ENCODE measurements at places on chromosomes 5 and 9. TPM values are rescaled to one million over a fixed set of nuclear protein-coding genes. Genes with fewer than 3 reads are reported as not detected.

- H3K4me1 ChIP-seq, result no peaks in the 10 kb centered on the region
- H3K27ac ChIP-seq, result no peak overlapping the region
- DNase-seq, result no peak
- no peaks in the 10 kb centered on the region for H3K36me3 ChIP-seq
Observed at GRCh38 chr5:3893527-3893926, 297.9 kb downstream of the IRX1 start.

GRCh38 chr9:105858006-105858690 is 163.8 kb downstream of the TMEM38B start:
- peaks cover 25% of the 10 kb centered on the region for H3K4me1 ChIP-seq
- peaks cover 6% of the 10 kb centered on the region for H3K36me3 ChIP-seq
- no peak overlapping the region for H3K4me3 ChIP-seq

DNA sequence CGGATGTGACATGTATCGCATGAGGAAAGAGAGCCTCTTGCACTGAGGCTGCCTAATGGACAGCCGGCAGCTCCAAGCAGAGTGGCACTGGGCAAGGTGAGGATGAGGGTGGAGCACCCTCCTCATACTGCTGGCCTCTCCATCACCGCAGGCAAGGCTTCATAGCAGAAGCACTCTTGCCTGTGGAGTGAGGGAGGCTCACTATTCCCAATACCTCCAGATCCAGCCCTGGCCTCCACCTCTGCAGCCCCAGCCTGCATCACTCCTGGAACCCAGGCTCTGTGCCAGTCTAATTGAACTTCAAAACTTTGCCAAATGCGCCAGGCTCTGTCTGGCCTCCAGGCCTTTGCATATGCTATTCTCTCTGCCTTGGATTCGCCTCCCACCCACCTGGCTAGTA is 29.7 kb upstream of the ARAP3 start:
- DNase-seq, result no peak
- H3K27me3 ChIP-seq, result peaks cover 7% of the 10 kb centered on the region
- no peaks in the 10 kb centered on the region for H3K36me3 ChIP-seq
- H3K4me1 ChIP-seq, result no peaks in the 10 kb centered on the region

GRCh38 chr9:122367774-122368460 is 2.9 kb upstream of the PTGS1 start:
- no peak overlapping the region for H3K27ac ChIP-seq
- peaks cover 20% of the 10 kb centered on the region for H3K27me3 ChIP-seq
- H3K4me3 ChIP-seq, result no peak overlapping the region

Gene TCERG1
- 104 TPM for total RNA-seq

Gene SHISAL2B
- total RNA-seq, result not detected

Gene SH3PXD2B
- total RNA-seq, result 0.06 TPM
